ENCODE measurements at places on chromosomes 2 and 18.

DNA sequence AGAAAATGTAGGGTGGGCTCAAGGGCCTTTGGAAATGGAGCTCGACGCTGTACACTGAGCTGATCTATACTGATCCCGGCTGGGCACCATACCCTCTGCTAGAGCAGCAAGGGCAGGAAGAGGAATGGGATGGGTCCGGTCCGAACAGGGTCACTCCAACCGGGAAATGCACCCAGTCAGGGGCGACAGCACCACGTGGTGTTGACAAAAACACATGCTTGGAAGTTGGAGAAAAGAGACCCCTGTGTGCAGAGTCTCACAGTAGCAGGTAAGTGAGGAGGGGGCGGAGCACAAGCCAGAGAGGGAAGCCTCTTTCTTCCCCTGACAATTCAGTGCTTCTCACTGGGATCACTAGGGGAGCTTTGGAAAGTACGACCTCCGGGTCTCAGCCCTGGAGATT is 84.1 kb upstream of the ASB18 start:
- DNase-seq = no peak

GRCh38 chr2:174606336-174606735 is 8.7 kb upstream of the WIPF1 start:
- DNase-seq = peak; percentile 73

DNA sequence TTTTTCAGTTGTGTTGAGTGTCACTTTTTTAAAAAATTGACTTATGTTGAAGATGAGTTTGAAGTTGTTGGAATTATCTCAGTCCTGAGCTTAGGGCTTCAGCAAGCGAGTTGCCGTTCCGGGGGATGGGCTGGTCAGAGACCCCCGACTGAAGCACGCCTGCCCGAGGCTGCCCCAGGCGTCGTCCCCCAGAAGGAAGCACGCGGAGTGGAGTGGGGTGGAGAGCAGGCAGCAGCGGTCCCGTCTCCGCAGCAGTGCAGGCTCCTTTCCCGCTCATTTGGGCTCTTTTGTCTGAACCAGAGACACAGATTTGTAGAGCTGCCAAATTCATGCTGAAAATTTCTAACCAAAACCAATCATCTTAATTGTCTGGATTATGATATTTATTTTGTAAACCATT is 33.7 kb downstream of the NFATC1 start:
- no peak for DNase-seq

DNA sequence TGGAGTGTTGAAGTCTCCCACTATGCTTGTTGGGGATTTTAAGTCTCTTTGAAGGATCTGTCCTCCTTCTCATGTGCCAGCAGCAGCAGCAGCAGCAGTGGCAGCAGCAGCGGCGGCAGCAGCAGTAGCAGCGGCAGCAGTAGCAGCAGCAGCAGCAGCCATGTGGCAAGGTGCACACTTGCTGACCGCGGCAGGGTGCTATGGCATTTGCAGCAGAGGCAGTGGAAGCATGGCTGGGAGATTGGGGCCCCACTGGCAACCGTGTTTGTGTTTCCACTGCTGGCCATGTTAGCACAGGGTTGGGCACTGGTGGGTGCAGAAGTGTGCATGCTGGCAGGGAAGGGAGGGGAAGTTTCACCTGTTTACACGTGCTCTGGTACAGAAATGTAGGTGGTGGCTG is 280.1 kb downstream of the NUP35 start:
- DNase-seq = no peak

DNA sequence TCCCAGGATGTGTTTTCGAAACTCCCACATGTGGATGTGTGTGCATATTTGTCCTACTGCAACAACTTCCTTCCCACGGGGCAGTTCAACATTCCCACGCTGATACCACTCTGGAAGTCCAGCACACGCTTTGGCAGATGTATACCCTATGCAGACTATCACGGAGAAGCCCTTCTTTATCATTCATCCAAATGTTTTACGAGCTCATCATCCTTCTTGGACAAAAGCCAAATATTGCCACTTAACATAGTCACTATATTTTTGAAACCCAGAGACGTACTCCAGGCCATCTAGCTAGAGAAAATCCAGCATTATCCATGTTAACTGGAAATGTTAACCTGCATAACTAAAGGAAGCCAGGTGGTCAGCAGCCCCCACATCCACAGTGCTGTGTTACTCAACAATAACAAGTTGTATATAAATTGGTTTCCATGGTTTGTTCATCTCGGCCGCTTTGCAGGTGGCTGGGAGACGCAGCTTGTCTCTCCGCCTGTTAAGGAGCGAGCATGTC is 131.5 kb downstream of the ZNF532 start:
- no peak for DNase-seq

DNA sequence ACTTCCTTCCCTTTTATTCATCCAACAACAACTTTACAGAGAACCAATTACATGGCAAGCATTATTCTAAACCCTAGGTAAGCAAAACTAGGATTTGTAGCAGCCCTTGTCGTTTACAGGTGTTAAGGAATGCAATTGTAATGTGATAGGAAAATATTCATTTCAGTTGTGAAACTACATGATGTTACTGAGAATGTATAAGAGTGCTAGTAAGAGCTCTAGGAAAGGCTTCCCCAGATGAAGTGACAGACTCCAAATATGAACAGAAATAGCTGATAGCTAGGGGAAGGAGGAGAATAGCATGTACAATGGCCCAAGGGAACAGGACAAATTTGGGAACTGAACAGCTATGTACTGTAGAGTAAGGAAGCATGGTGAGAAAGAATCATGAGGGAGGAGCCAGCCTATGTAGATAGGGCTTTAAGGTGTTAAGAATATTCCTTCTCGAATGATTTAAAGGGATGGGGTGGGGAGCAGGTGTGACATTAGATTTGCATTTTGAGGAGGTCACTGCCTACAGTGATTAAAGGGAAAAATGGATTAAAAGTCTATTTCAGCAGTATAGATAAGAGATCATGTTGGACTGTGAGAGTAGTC is 31.7 kb downstream of the RPE start:
- no peak for DNase-seq

DNA sequence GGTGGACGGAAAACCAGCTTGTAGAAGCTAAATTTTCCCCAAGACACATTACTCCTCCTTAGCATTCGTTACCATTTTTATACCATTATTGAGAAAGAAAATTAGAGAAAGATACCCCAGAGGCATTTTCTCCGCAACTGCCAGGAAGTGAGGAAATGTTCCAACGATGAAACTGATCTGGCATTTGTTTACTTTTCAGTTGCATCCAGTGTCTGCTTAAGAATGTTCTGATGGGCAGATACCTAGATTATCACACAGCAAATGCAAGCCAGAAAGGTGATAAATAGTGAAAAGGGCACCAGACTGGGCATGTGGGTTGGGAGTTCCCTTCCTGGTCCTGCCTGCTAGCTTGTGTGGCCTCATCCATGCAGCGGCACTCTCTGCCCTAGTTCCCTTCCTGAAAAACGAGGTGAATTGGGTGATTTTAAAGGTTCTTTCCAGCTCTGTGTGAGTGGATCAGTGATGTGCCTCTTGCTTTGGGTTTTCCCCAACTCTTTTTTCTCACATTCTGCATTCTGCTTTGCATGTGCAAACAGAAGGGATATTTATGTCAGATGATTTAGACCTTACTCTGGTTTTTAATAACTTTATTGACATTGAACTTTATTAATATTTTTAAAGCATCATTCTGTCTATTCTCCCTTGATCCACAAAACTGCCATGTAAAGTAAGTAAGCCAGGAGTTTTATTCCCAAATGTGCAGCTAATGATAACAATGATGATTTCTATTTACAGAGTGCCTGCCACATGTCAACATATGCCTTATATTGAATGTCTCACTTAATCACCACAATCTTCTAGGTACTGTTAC is 139.6 kb downstream of the INSIG2 start:
- DNase-seq = no peak

- no peak for DNase-seq
Measured at GRCh38 chr18:65567372-65567771, 183.4 kb upstream of the CDH7 start.

DNA sequence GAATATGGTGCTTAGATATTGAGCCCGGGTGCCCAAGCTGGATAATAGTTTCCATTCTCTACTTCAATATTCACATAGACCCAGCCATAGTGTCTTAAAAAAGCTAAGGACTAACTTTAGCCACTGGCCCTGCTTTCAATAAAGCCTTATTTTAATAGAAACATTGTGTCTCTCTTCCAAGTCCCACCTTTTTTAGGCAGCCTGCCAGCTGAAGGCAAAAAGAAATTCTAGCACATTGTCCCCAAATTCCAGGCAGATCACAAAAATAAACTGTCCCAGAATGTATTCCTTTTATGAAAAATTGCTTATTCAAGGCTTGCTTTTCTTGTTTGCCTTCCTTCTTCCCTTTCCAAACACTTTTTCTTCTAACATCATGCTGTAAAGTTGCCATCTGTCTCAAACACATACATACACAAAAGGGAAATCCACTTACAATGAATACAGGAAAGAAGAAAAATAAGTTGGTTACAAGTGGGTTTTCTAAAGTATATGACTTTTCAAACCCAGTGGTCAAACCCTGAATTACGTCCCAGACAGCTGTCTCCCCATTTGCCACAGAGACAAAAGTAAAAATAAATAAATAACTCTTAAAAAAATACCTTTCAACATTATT is 778.5 kb downstream of the BCL11A start:
- DNase-seq = no peak

DNA sequence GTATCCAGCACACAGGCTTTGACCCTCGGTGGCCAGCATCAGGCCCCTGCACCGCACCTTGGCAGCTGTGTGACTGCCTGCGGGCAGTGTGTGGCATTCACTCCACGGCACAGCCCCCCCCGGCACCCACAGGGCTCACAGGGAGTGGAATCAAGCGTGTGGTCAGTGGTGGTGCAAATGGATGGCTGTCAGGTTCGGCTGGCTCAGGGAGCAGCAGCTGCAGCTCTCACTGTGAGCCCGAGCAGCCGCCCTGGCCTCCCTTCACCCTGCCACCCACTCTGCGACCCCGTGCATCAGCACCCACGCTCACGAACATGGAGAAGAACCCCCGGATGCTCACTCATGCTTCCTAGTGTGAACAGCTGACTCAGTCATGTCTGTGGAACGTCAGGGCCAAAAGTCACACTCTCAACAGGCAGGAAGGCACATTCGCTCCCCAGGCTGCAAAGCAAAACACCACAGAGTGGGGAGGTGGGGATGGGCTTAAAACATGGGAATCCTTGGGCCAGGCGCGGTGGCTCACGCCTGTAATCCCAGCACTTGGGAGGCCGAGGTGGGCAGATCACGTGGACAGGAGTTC is 41.5 kb upstream of the GPC1 start:
- no peak for DNase-seq

GRCh38 chr18:49733321-49733720 is 80.0 kb downstream of the ACAA2 start:
- no peak for DNase-seq

DNA sequence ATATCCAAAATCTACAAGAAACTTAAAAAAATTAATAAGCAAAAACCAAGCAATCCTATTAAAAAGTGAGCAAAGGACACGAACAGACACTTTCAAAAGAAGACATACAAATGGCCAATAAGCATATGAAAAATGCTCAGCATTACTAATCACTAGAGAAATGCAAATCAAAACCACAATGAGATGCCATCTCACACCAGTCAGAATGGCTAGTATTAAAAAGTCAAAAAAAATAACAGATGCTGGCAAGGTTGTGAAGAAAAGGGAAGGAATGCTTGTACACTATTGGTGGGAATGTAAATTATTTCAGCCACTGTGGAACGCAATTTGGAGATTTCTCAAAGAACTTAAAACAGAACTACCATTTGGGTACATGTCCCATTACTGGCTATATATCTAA is 128.8 kb upstream of the SESTD1 start:
- DNase-seq = no peak

DNA sequence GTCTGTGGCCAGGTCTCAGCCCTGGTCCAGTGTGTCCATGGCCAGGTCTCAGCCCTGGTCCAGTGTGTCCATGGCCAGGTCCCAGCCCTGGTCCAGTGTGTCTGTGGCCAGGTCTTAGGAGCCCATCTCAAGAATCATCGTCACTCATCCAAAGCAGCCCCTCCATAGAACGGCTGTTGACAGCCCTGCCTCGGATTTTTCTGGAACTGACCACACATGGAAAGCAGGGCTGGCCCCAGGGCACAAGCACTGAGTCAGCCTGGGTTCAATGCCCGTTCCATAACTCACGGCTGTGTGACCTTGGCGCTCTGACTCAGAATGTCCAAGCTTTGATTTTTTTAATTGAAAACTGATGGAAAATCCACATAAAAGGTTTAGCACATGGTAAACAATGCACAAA is 59.9 kb upstream of the SNTG2 start:
- DNase-seq = no peak

DNA sequence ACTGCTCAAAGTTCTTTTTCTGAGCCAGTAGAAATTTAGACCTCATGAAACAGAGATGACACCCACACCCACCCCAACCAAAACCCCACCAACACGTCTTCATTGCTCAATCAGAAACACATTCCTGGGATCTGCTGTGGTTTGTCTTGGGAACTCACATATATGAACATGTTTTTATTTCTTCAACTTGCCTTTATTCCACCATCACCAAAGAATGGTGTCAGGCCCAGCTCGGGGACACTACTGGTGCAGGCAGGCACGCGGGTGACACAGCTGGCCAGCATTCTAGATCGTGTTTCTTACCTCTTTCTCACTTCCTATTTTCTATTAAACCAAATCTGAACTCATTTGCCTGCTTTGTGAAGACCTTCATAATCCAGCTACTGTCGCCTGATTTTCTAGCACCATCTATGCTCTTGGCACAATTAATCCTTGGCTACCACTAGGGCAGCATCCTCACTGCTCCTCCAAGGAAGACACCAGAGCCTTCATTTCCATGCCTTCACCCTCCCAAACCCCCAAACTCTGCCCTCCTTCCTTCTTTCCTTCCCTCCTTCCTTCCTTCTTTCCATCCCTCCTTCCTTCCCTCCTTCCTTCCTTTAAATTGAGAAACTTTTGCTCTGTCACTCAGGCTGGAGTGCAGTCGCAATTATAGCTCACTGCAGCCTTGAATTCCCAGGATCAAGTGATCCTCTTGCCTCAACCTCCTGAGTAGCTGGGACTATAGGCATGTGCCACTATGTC is 157.1 kb downstream of the BCL2 start:
- peak; percentile 35 for DNase-seq

- DNase-seq = no peak
Measured at GRCh38 chr2:9994462-9994861, 43.0 kb downstream of the GRHL1 start.

GRCh38 chr2:146890491-146890890 is 954.3 kb upstream of the ACVR2A start:
- no peak for DNase-seq

DNA sequence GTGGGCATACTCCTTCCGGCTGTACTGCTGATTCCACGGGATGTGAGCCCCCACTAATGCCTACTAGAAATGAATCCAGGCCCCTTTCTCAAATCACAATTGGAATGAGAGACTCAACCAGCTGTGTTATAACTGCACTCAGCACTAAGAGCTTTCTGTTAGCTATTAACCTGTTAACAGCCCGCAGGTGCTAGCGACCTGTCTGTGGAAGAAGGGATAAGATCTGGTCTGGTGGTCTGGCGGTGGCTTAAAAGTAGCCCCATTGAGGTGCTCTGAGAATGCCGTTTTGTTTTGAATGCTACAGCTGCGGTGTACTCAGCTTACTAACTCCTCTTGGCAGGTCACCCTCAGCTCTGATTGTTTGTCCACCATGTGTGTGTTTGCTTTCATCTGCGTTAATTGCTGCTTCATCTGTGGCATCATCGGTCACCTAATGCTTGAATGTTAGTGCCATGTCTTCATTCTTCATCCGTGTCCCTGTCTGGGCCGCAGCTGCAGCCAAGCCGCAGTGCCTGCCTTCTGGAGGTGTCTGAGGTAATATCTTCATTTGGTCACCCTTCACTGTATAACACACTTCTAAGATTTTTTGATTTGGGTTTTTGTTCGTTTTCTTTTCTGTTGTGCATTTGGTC is 16.3 kb downstream of the RAB12 start:
- no peak for DNase-seq

- DNase-seq = peak; percentile 20
Measured at GRCh38 chr18:57833441-57834101, 30.5 kb upstream of the ATP8B1 start.

- no peak for DNase-seq
Measured at GRCh38 chr2:69932596-69932922, 17.6 kb downstream of the MXD1 start.
